ENCODE measurements at places on chromosomes 1 and 21.

- no peak for DNase-seq
Observed at GRCh38 chr21:43866260-43866629, 1.2 kb downstream of the AGPAT3 start.

GRCh38 chr1:205210756-205211168, 740 bp downstream of the DSTYK start:
- DNase-seq = no peak

DNA sequence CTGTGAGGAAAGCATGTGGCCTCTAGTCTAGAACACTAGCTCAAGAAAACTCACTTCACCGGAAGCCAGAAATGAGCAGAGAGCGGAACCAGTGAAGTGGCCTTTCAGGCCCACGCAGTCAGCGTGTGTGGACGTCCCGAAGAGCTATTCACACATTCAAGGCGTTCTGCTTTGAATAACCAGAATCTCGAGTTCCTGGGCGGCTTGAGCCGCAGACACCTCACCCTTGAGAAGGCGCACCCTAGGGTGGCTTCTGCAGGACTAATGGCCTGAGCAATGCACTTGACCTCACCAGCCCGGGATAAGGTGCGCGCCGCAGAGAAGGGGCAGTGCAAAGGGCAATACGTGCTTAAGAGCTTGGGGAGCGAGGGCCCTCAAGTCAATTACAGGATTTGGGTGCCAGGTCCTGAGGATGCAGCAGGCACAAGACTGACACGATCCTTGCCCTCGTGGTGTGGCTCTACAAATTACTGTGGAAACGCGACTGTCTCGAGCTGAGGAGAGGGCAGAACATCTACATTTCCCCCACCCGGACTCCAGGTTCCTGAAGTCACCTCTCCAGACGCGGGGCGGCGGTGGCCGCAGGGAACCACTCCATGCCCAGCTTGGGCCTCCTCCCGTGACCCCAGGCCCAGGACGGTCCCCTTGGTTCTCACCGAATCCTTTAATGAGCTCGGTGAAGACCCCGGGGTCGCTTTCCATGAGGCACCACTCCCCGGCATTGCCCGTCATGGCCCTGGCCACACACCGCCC, 455 bp downstream of the UCHL5 start:
- peak; percentile 50 for DNase-seq

DNA sequence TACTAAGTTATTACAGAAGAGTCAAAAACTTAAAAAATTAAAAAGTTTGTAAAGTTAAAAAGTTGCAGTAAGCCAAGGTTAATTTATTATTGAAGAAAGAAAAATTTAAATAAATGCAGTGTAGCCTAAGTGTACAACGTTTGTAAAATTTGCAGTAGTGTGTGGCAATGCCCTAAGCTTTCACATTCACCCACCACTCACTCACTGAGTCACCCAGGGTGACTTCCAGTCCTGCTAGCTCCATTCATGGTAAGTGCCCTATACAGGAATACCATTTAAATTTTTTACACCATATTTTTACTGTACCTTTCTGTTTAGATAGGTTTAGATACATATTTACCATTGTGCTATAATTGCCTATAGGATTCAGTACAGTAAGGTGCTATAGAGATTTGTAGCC, 88.6 kb downstream of the CTH start:
- no peak for DNase-seq

DNA sequence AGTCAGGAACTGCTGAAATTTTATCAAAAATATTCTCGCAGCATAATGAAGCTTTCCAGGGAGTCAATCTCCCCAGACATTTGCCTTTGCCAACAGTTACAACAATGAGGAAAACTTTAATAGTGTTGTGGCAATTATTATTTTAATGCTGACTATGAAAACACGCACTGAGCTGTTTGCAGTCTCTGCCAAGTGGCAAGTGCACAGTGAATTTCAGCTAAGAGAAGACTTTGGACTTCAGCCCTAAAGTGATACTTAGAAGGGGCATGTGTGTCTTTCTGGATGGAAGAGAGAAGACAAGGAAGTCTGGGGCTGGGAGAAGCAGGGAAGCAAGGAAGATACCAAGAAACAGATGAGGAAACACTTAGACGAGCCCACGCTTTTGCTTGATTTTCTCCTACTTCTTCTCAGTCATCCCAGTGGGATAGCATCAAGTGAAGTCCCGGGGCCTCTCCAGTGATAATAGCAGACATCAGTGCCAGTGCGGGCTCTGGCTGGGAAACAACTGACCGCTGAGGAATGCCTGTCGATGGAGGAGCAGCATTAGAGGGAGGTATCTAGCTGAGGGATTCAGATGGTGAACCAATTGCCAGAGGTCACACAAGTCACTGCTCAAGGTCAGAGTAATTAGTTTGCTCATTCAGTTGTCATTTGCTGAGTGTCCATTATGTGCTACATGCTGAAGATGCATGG, 196.3 kb downstream of the TTLL7 start:
- no peak for DNase-seq

DNA sequence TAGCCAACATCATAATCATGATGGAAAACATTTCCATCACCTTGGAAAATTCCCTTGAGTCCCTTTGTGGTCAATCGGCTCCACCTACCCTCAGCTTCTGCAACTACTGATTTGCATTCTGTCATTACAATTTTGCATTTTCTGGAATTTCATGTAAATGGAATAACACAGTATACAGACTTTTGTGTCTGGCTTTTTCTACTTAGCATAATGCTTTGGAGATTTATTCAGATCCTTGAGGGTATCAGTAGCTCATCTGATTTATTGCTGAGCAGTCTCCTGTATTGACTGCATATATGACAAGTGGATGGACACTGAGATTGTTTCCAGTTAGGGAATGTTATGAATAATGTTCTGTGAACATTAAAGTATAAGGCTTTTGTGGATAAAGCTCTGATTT, 358.3 kb downstream of the USP25 start:
- no peak for DNase-seq

- DNase-seq = peak; percentile 37
Observed at GRCh38 chr1:21284206-21285054, 5.8 kb downstream of the ECE1 start.

DNA sequence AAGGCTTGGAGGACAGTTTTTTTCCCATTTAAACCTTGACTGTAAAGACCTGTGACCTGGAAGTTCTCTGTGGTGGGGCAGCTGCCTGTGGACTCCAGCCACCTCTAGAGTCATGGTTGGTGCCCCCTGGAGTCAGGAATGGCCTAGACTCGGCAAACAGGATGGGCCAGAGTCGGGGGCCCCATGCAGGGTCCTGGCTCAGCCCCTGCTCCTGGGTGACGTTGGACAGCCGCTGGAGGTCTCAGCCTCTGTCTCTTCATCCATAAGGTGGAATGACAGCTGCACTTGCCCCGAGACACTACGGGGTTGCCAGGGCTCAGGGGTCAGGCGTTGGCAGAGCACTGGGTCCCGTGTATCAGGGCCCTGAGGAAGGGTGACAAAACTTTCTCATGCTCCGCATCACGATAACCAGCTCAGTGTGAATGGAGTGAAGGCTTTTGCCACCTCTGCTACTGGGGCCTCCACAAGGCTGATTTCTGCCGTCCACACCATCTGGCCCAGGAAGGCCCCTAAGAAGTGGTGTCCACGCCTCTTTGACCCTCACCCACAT, 58.5 kb upstream of the TTC34 start:
- no peak for DNase-seq

GRCh38 chr1:160877221-160877620, 7.8 kb downstream of the ITLN1 start:
- no peak for DNase-seq

- no peak for DNase-seq
Observed at GRCh38 chr1:238476841-238477240, 586.1 kb upstream of the ZP4 start.

DNA sequence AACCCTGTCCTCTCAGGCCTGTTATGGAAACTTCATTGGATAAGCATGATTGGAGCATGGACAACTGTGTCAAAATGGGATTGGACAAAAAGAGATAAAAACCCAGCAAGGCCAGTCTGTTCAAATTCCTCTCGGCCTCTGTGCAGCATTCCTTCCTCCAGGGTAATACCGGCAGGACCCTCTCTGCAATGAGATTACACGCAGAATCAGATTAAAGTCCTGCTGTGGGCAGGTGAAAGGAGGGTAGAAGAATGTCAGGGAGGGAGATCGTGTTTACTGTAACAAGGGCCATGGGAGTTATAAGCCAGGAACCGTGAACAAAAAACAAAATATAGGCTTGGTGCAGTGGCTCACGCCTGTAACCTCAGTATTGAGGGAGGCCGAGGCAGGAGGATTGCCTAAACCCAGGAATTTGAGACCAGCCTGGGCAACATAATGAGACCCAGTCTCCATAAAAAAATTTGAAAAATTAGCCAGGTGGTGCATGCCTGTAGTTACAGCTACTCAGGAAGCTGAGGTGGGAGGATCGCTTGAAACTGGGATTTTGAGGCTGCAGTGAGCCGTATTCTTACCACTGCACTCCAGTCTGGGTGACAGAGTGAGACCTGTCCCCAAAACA, 5.6 kb upstream of the EFHD2 start:
- no peak for DNase-seq

DNA sequence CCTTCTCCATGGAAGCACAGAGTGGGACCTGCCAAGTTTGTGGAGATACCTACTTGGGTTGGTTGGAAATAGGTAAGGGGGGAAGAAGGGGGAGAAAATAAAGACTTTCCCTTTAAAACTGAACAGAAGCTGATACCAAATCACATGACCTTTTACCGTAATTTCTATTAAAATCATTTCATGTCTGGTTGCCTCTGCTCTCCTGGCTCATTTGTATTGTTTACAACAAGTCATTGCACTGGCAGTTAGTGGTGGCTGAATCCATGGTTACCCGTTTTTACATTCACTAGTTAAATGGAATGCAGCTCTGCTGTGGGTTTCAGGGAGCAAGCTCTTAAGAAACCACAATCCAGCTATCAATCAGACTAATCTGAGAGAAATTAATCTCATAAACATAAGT, 353.7 kb upstream of the ESRRG start:
- no peak for DNase-seq

DNA sequence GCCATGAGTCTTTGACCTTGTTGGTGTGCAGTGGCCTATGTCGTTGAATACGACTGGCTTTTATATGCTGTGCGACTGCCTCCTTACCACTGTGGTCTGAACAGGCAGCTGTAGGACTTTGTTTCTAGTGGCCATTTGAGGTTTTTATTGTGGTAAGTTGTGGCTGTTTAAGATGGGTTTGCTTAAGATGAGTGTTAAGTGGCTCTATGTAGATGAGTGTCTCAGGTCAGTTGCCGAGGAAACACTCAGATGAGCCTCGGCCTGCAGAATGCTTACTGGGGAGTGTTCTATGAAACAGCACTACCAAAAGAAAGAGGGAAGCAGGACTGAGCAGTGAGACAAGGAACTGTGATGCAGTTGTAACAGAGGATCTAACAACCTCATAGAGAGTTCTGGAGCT, 14.9 kb upstream of the CD1C start:
- no peak for DNase-seq

GRCh38 chr1:58919959-58920321, 136.1 kb upstream of the JUN start:
- DNase-seq = no peak

DNA sequence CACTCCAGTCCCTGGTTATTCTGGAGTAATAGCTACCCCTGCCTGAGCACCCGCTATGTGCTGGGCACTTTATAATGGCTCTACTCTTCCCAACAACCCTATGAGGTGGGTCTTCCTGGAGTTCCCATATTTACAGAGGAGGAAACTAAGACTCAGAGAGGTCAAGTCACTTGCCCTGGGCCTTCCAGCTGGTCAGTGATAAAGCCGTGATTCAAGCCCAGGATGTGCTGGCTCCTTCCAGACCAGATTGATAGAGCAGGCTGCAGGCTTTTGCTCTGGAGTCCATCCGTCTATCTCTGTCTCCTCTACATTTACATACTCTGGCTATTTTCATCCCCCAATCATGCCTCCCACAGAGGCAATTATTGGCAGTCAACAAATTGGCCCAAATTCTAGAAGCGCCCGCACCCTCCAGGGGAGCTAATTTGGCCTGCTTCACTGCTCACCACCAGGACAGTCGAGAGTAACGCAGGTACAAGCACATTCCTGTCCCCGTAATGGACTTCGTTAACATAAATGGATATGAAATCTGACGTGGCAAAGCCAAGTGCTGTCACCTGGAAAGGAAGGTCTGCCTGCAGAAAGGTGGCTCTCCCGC, 39.8 kb upstream of the SELENON start:
- DNase-seq = no peak

DNA sequence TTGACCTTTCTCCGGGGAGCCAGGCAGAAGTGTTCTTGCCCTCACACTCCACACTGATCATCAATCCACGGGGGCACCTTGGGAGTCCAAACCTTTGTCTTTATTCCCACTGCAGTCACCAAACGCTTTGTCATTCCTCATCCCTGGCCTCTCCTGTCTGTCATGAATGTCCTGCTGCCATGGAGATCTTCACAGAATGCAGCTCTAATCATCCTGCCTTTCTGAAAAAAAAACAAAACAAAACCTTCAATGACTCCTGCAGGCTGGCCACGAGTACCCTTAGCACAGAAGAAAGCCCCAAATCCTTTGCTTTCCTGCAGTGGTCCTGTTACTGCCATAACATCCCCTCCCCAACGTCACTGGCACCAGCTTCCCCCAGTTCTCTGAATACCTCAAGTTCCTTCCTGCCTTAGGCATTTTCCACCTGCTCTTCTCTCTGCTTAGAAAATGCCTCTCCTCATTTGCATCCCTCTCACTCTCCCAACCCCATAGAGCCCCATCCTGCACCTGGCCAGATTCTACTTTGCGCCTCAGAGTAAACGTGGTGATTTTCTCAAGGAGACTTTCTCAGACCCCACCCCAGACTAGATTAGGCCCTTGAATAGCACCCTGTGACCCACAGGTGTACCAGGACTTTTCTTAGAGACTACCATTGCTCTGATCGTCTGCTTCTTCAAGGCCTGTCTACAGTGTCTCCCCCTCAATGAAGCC, 131.2 kb downstream of the AK5 start:
- DNase-seq = no peak

- DNase-seq = no peak
Observed at GRCh38 chr1:206931709-206932108, 10.0 kb upstream of the FCMR start.

- no peak for DNase-seq
Observed at GRCh38 chr1:200428482-200429205, 18.8 kb upstream of the ZNF281 start.

DNA sequence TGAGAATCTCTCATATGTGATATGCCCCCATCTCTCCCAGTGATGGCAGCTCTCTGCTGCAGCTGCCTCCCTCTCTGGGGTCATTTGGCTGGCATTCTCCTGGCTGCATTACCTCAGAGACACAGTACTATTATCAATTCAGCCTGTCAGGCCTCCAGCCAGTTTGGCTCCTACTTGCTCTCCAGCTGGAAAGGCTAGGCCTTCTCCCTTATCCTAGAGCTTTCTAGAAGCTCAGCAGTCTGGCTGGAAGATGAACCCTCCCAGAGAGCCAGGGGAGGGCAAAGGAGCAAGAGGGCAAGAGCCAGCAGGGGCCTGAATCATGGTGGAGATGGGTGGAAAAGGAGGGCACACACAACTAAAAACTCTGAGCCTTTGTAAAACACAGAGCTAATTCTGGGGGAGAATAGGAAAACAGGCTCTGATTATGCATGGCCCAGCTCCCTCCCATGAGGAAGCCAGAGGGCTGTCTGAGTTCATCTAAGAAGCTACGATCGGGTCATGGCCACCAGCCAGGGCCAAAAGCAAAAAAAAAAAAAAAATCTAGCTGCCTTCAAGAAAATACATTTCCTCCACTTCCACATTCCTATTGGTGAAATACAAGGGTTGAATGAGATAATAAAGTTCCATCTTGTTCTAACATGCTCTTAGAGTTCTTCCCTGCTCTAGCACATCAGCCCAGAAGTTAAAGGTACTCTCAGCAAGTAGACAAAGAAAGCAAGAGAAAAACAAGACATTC, 8.8 kb downstream of the LAMB3 start:
- DNase-seq = no peak

GRCh38 chr1:234675572-234675971, 65.6 kb upstream of the IRF2BP2 start:
- no peak for DNase-seq

- DNase-seq = peak; percentile 58
Observed at GRCh38 chr1:46533179-46533864, 18.1 kb downstream of the KNCN start.

Measured in CD4-positive, alpha-beta T cell treated with Interferon alpha-2 for 1 hour (primary cell).